NCI-H2029 (cell line): ENCODE measurements at places on chromosomes 2 and 18.

- no peak for DNase-seq
Observed at GRCh38 chr2:45132551-45132950, 123.3 kb upstream of the SIX2 start.

GRCh38 chr2:229474125-229474524 is 203.0 kb upstream of the PID1 start:
- DNase-seq = no peak

- DNase-seq = no peak
Observed at GRCh38 chr2:150426315-150426714, 61.2 kb downstream of the RND3 start.

DNA sequence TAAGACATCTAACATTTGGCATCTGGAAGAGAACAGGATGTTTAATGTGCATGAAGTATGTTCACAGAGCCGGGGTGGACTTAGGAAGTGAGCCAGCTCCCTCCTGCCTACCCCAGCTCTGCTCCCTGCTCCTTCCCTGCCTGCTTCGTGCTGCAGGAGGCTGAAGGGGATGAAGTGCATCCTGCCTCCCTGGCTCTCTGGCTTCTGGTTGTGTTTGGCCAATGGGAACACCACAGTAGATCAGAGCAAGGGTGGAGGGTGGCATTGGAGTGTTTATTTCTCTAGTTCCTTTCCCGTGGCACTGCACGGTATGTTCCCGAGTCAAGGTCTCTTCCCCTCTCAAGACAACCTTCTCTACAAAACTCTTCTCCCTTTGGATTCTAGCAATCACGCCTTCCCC is 379.9 kb downstream of the CLIP4 start:
- no peak for DNase-seq

DNA sequence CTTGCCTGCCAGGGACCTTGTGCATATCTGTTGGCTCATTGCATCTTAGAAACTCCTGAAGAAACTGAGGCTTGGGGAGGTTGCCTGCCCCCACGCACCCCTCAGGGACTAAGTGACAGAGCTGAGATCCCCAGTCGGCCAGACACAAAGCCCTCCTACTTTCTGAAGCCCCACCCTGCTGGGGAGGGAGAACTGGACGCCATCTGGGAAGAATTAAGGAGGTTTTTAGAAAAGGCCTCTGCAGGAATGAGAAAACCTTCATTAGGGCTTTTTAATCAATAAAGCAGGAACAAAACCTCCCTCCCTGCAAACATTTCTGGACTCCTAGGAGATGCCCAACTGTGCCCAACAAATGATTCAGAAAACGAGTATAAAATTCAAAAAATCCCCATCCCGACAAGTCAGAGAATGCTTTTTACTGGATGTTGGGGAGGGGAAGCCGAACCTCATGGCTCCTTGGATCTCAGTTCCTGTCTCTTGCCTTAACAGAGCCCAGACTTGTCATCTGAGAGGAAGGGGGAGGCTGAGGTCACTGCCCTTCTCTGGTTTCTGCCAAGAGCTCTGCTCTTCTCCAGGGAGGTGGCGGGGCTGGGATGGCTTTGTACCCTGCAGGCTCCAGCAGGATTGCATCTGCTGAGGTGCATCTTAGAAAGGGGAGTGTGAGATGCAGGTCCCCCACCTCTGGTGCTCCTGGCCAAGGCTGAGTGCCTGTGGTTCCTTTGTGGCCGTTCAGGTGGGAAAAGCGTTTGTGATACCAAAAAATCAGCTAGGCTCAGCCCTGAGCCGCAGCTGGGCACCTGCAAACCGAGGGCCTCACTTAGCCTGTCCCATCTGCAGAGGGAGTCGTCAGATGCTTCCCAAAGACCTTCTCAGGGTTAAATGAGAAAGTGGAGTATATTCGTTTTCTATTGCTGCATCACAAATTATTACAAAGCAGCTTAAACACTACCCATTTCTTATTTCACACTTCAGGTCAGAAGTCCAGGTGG is 142.4 kb downstream of the ZFP36L2 start:
- no peak for DNase-seq

DNA sequence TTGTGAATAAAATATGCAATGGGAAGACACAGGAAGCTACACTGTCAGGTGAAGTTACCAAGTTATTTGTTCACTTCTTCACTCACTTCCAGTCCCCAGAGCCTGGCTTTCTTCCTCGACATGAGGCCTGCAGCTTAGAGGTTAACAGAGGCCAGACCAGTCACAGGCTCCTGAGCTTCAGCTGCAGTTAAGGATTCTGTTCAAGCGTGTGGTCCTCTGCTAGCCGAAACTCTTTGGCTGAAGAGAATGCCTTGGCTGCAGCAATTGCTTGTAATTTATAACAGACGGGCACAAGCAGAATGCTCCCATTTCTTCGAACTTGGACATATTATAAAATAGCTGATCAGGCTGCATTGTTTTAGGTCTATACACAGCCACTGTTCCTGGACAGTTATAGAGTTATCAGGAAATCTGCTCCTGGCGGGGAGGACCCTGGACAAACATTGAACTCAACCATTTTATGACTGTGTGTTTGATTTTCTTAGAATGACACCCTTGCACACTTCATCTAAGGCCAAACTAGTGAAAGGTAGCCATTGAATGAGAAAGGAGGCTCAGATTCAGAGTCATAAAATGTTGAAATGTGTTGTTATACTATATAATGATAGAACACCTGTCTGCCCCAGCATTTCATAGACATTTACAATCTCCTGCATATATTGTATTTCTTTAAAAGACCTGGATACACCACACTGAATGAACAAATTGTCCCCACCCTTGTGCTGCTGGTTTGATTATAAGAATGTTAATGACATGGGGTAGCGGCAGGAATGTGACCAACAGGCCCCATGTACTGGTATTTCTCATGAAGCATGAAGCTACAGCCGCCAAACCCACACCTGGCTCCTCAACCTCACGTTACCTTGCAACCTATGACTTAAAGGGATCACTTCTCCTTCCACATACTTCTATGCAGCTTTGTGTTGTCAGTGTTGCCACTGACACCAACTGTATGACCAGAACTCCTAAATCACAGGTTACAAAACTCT is 153.6 kb downstream of the TDRD15 start:
- no peak for DNase-seq

DNA sequence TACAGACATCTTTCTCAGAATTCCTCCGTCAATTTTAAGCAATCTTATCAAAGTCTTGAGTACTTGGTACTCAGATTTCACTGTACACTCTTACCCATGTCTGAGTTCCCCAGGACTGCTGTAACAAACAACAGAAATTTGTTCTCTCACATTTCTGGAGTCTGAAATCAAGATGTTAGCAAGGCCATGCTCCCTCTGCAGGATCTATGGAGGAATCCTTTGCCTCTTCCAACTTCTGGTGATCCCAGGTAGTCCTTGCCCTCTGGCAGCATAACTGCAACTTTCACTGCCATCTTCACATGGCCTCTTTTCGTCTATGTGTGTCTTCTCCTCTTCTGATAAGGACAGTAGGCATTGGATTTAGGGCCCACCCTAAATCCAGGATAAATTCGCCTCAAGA is 17.1 kb upstream of the CACNB4 start:
- DNase-seq = no peak

GRCh38 chr2:55775828-55776227 is 82.2 kb upstream of the PNPT1 start:
- no peak for DNase-seq

DNA sequence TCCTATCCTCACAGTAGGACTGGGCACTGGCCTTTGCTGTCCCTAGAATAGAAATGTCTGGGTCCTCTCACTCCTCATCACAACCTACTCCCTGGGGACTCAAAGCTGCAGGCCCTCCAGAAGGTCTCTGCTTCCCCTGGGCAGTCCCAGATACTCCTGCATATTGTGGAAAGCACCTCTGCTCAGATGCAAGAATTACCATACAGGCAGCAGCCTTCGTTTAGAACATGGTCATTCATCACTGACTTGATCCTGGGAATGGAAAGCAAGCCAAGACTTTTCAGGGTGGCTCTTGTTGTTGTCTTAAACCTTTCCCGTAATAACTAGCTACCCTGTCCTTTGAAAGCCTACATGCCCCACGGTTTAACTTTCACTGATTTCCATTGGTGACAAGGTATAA is 53.1 kb upstream of the NPAS2 start:
- DNase-seq = no peak
